ENCODE measurements at places on chromosomes 5 and 9. TPM values are rescaled to one million over a fixed set of nuclear protein-coding genes. Genes with fewer than 3 reads are reported as not detected.

FAM200C gene
- total RNA-seq, result 37.6 TPM

GRCh38 chr5:67437905-67438845 lies 241.6 kb upstream of the CD180 start:
- no peak for DNase-seq

DNA sequence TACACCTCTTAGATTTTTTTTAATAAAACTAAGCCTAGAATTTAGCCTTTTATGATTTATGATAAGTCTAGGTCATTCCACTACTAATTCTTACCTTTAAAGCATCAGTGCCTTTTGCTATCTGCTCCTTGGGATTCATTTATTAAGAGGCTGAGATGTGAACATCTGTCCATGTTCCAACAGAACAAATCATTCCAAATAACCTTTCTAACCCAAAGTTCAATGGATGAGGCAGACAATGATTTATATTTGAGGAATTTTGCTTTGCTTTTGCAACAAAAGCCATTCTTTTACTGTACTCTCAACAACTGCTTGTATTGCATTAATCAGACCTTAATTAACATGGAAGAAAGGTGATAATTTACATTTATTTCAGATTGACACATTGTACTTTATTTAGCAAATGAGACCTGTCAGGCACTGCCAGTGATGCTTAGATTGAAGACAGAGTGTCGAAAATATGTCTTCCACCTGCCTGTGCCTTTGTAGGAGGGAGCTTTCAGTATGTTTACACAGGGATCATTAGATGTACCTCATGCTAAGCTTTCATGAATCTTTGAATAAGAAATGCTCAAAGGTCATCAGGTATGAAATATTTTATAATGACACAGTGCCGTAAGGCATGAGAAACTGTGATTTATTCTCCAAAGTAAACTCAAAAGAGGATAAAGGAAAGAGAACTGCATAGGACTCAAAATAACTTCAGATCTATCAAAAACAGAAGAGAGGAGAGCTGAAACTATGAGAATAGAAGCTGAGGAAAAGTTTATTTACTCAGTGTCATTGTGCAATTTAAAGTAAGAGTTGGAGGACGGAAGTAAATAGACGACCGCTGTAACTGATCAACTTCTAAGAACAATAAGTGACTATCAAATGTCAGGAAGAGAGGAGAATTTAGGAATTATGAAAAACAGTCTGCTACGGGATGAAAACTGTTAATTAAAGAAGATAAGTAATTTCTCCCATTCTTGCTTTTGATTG lies 36.7 kb upstream of the IZUMO3 start:
- no peak for DNase-seq

QRFP gene
- total RNA-seq, result not detected

GARIN3 gene
- not detected for total RNA-seq

TRPM6 gene
- total RNA-seq, result 1.1 TPM

- peak; percentile 21 for DNase-seq
Measured at GRCh38 chr5:175746851-175747250, 89.0 kb downstream of the HRH2 start.

DNA sequence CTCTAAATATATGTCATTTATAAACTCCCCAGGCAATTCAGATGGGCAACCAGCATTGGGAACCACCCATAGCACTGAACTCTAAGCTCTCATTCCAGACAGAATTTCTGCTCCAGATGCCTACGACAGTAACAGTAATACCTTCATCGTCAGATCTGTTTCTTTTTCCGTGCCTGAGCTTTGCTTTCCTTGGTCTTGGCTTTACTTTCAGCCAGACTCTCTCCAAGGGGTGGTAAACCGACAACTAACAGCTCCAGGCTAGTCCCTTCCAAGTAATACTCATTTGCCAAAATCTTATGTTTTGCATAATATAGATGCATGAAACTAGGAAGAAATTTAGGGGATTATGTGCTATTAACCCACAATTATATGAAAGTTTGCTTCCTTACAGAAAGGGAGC lies 102.3 kb downstream of the PJA2 start:
- no peak for DNase-seq

DNA sequence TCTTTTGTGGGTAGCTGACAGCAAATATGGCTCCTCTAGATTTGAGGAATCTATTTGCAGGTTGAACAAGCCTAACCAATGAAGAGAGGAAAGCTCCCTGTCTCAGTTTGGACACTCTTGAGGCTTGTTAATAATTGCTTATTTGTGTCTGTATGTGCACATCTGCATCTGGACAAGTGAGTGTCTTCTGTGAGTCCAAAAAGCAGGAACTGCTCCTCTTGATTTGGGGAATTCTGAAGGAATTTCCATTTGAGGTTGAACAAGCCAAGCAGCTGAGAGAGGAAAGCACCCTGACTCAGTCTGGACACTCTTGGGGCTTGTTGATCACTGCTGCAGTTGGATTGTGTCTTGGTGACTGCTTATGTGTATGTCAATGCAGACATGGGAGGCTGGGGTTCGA lies 211.6 kb downstream of the DTWD2 start:
- DNase-seq, result no peak

SLC26A2 gene
- 13.6 TPM for total RNA-seq

DNA sequence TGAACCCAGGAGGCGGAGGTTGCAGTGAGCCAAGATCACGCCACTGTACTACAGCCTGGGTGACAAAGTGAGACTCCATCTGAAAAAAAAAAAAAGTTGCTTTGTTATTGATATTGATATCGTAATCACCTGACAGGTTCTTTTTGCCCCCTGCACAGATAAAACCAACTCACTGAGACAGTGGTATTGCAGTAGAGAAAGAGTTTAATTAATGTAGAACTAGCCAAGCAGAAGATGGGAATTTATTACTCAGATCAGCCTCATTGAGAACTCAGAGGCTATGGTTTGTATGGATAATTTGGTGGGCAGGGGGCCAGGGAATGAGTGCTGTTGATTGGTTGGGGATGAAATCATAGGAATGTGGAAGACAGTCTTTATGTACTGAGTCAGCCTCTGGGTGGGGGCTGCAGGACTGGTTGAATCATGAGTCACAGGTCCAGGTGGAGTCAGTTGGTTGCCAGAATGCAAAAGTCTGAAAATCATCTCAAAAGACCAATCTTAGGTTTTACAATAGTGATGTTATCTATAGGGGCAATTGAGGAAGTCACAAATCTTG lies 35.8 kb upstream of the MEGF10 start:
- no peak for DNase-seq

DNA sequence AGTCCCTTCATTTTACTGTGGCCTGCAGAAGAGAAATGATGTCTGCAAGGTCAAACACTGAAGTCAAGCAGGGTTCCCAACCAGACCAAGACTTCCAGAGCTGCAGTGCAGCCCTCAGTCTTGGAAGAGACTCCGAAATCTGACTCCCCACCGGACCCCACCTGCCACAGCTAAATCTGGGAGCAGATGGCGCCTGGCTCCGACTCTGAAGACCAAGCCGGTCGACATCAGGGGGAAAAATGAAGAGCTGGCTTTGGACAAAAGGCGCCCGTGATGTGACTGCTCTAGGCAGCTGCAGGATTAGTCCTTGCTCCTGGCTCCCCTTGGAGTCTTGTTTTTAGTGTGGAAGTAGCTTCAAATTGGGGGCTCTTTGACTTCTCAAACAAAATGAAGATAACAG lies 72.4 kb upstream of the ZNF622 start:
- DNase-seq, result no peak

TAF1L gene
- 0.78 TPM for total RNA-seq

GRCh38 chr5:114782869-114783268 lies 386.8 kb downstream of the TRIM36 start:
- DNase-seq, result peak; percentile 23

DNA sequence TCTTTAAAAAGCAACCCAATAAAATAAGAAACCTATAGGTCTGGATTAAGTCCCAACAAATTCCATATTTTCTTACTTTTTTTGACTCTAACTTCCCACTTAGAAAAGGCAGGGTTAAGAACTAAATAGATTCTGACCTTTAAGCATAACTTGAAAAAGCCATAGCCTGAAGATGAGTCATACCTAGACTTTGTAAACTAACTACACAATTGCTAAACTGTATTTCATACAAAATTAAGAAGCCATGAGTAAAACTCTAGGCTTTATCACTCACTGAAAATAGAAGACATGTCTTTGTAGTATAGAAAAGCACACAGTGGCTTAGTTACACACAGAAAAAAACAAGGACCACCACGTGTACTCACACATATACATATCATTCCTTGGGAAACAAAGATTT lies 51.5 kb downstream of the MLLT3 start:
- no peak for DNase-seq

XRCC4 gene
- total RNA-seq, result 7.8 TPM

GRCh38 chr9:116927726-116928125 lies 240.6 kb downstream of the TRIM32 start:
- DNase-seq, result no peak

CRHBP gene
- total RNA-seq, result 2.3 TPM

DNA sequence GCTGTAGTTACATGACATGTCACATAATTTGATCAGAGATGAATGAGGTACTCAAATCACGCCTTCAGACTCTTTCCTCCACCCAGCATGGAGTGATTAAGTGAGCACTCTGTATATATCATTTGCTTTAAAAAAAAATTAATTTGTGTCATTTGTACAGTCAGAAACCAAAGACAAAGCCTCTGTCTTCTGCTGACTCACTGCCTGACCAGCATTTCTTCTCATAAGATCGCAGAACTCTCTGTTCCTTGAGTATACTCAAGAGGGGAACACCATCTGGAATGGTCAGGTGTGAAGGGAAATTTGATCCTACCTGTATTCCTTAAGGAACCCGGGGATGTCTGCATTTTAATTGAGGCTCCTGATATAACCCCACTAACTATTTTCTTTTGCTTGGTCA lies 254.4 kb downstream of the FAM114A2 start:
- no peak for DNase-seq

- no peak for DNase-seq
Measured at GRCh38 chr9:113656771-113657670, 193.5 kb downstream of the RGS3 start.

NXNL2 gene
- 0.78 TPM for total RNA-seq

PDE6A gene
- total RNA-seq, result not detected

- no peak for DNase-seq
Measured at GRCh38 chr9:366620-367019, 152.0 kb downstream of the DOCK8 start.

DNA sequence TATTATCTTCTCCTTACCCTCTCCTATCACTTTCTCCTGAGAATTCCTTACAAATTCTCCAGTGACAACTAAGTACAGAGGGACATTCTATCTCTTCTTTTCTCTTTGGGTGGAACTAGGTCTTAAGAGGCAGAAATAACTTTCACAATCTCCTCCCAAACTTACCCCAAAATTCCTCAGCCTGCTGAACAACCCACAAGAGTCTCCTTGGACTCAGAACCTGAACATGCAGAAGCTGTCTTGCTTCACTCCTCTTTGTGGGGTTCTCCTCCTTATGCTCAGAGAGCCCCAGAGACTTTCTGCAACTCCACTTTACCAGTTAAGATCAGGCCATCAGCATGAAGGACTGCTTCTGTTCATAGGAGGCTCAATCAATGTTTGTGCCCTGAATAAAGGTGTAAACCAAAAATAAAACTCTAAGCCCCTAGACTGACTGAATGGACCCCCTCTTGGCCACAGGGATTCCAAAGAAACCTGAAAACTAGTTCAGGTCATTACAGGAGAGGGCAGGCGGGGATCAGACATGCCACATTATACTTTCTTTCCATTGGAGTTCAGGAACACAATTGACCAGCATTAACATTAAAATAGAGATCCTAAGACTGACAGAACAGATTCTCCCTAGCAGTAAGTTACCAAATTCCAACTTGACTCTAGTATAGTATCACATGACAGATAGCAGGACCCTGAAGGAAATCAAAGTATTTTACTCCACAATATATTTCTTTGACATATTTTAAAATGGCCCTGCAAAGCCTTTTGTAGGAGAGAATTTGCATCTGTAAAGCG lies 179.7 kb upstream of the FBXL17 start:
- no peak for DNase-seq

SPINK1 gene
- not detected for total RNA-seq

MYOZ3 gene
- total RNA-seq, result 1.7 TPM

NUTM2F gene
- not detected for total RNA-seq

GRCh38 chr9:95463148-95464060 lies 53.4 kb downstream of the PTCH1 start:
- no peak for DNase-seq

PHF2 gene
- total RNA-seq, result 33.4 TPM

- DNase-seq, result no peak
Measured at GRCh38 chr9:81579381-81579780, 110.0 kb downstream of the TLE1 start.

DNA sequence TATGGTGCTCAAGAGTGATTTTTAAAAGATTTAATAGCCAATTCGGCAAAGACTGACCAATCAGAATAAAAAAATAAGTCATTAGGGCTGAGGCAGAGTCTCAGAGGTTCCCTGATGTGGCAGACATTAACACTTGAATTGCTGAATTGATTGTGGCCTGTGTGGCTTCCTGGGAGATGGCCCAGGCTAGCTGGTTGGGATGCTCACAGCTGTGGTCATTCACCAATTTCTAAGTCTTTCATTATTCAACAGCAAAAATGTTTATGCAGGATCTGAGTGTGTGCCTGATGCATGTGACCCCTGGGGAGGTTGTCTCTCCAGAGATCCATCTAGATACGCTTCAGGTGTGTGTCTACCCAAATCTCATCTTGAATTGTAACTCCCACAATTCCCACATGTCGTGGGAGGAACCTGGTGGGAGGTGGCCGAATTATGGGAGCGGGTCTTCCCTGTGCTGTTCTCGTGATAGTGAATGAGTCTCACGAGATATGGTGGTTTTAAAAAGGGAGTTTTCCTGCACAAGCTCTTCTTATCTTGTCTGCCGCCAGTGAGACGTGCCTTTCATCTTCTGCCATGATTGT lies 632.6 kb upstream of the SEMA6A start:
- DNase-seq, result no peak

DNA sequence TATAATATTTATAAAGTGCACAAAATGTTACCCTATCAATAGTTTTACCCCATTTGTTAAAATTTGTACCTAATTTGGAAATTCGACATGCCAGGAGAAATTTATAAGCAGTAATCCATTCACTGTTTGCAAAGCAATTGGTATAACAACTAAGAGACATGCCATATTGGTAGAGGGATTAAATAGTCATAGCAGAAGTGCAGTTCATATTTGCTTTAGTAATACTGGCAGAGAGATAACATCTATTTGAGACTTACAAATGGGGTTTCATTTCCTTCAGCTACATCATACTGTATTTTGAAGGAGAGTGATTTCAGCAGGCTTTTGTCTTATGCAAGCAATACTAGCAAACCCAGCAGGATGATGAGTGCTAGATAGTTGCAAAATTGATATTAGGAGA lies 610.4 kb upstream of the CDH10 start:
- DNase-seq, result no peak

DNA sequence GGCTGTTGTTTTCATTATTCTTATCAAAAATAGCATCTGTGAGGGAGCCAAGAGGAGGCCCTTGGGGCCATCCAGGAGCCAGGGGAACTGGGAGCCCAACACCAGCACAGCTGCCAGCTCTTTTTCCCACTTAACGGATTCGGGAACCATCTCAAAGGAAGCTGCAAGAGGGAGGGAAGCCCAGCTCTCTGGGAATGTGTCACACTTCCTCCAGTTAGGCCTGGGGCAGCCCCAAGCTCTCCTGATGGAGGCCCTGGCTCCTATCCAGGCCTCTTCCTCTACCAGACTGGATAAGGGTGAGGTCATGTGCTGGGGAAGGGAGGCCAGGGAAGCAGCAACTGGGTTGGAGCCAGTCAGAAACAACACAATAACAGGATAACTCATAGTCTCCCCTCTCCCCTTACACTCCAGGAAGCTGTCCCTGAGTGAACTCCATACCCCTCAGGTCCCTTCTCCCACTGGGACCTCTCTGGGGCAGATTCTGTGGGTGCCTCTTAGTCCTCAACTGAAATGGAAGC lies 12.7 kb downstream of the CSF2 start:
- no peak for DNase-seq
